ENCODE measurements at places on chromosomes 5 and 9.
A peak's percentile ranks its signal among the peaks of the same experiment; 100 is the strongest.

DNA sequence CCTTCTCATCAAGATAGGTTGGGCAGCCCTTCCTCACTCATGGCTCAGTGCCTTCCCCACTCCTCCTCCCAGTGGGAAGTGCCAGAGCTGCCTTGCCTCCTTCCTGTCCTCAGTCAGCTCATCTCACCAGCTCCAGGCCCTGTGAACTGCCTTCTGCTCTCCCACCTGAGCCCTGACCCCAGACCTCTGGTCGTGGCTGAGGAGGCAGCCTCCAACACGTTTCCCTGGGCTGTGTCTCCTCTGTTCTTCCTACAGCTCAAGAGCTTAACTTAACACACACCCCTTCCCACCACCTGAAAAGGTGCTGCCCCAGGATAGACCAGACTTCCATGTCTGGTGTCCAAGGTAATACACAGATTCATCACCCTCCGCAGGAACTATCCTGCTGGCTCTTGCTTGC lies 21.2 kb downstream of the IL9 start:
- DNase-seq, result no peak

- no peak for DNase-seq
These were observed 242.9 kb downstream of the MCTP1 start for GRCh38 chr5:95042037-95042436.

DNA sequence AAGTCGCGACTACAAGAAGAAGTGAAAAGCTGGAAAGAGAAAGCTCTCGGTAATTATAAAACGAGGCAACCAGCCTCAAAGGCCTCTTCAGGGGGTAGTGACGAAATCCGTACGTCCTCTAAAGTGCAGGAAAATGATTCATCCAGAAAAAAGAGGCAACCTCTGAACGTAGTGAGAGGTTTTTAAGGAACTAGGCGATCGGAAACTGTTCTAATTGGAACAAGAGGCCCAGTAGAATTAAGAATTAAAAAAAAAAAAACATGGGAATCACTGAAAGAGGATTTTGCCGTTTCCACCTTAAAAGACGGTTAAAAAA lies 1.0 kb downstream of the CSNK1A1 start:
- peak; percentile 71 for DNase-seq

- DNase-seq, result peak; percentile 48
These were observed 27.3 kb downstream of the LHFPL2 start for GRCh38 chr5:78621291-78621738.

DNA sequence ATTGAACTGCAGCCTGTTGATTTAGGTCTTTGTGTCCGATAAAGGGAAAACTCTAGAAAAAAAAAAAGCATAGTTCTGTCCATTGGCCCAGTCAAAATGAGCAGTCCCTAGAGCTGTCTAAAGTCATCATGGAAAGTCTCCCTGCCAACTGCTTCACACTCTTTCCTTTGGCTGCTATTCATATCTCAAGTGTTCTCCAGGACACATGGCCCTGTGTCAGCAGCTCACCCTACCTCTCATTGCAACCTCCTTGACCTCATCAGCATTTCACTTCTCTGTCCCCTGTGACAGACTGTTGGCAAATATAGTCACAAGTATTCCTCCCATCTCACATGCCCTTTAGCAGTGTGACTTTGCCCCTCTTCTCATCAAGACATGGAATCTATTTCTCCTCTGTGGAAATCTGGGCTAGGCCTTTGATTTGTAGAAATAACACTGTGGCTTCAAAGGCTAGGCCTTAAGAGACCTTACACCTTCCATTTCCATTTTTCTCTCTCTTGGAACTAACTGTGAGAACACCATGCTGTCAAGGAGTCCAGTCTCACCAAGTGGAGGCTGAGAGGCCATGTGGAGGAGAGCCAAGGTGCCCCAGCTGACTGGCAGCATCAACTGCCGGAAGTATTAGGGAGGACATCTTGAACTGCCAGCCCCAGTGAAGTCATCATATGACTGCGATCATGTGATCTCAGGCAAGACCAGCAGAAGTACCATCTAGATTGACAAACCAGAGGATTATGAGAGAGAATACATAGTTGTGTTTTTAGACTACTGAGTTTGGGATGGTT lies 149.4 kb upstream of the TARS1 start:
- DNase-seq, result no peak

DNA sequence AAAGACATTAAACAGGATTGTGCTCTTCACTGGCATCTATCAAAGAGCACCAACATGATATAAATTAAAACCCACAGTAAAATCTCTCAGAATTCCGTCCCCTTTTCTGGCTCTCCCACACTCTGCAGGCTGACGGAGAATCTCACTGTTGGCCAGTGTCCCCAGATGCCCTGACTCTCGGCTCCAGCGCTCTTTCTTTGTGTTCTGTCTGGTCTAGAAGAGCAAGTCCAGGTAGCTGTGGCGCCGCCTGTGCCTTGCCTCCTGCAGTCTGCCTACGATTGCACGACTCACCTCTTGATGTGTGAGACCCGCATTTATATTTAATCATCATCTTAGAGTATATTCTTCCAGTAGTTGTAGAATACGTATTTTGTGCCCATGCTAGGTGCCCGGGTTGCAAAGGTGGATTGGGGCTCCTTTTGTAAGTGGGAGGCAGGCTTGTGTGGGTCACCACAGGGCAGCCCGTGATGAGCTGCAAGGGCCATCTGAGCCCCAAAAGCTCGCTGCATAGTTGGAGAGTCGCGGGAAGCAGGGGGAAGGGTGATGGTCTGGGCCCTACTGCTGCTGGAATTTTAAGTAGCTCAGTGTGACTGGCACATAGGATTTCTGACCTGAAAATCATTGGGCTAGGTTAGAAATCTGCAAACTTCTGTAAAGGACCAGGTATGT lies 55.6 kb downstream of the EHMT1 start:
- DNase-seq, result no peak

DNA sequence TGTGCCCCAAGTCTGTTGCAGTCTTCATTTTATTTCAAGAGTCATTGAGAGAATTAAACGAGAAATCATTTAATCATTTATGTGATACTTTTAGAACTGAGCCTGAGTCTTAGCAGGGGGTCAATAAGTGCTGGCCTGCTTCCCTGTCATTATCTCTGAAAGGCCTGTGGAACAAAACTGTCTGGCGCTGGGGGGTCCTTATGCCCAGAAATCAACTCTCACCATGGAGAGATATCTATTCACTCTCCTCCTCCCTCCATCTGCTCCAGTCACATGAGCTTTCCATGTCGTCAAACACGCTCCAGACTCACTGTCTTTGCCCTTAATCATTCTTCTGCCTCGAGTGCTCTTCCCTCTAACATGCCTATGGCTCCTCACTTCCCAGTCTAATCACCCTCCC lies 136.8 kb downstream of the ESM1 start:
- no peak for DNase-seq

- no peak for DNase-seq
These were observed 10.8 kb downstream of the ZNF618 start for GRCh38 chr9:113886933-113887332.

DNA sequence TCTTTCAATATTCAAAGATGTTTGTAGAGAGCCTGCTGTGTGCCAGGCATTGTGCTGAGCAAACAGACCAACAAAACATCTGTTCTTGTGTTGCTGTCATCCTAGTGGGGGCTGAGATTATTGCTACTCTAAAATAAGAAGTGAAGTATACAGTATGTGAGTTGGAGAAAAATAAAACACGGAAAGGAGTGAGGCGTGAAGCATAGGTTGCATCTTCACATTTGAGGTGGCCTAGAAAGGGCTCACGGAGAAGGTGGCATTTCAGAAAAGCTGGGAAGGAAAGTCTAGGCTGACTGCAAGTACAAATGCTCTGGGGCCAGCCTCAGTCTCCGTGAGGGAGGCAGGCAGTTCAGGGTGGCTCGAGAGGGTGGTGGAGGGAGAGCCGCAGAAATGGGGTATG lies 80.3 kb downstream of the CSNK1A1 start:
- DNase-seq, result no peak

DNA sequence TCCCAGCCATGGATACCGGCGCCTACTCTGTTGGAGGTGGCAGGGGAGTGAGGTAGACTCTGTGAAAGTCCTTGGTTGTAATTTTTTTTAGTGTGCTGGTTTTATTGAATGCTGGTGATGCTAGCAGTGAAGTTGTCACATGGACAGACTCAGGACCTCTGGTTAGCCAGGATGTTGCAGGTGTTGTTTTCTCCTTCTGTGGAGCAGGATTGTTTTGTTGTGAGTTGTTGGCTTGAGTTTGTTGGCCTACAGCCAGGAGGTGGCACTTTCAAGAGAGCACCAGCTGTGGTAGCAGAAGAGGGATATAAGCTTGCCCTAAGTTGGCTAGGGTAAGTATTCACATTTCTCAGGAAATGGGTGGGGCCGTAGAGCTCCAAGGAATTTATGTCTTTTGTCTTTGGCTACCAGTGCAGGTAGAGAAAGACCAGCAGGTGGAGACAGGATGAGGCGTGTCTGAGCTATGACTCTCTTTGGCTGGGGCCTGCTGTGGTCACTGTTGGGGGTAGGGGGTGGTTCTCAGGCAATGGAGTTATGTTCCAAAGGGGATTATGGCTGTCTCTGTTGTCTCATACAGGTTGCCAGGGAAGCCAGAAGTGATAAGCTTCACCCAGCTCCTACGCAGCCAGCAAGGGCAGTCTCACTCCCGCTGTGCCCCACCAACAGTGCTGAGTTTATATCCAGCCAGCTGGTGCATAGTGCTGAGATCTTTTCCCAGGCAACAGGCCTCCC lies 248.7 kb downstream of the TAF11L14 start:
- no peak for DNase-seq

GRCh38 chr5:41871852-41872251 lies 1.6 kb upstream of the OXCT1 start:
- DNase-seq, result peak; percentile 28
